Stimulated activated CD4-positive, alpha-beta T cell treated with anti-CD3 and anti-CD28 coated beads, TNF-alpha, amount 100 ng/mL, for 24 hours (primary cell): ENCODE measurements at places on chromosomes 7 and 10.
A peak's percentile ranks its signal among the peaks of the same experiment; 100 is the strongest.

- no peak for DNase-seq
Measured at GRCh38 chr10:26647602-26648244, 49.8 kb upstream of the PDSS1 start.

DNA sequence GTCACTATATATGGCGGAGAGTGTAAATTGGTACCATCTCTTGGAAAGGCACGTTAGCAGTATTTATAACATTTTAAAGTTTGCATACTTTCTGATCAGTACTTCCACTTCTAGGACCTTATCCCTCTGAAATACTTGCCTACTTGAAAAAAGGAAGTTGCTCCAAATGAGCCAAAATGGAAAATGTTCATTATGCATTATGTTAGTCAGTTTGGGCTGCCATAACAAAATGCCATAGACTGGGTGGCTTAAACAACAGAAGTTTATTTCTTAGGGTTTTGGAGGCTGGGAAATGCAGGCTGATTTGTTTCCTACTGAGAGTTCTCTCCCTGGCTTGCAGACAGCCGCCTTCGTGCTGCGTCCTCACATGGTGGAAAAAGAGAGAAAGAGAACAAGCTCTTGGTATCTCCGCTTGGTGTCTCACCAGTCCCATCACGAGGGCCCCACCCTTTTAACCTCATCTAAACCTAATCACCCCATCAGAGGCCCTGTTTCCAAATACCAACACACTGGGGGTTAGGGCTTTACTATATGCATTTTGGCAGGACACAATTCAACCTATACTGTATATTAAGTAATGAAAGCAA, 6.9 kb downstream of the SNX10 start:
- no peak for DNase-seq

DNA sequence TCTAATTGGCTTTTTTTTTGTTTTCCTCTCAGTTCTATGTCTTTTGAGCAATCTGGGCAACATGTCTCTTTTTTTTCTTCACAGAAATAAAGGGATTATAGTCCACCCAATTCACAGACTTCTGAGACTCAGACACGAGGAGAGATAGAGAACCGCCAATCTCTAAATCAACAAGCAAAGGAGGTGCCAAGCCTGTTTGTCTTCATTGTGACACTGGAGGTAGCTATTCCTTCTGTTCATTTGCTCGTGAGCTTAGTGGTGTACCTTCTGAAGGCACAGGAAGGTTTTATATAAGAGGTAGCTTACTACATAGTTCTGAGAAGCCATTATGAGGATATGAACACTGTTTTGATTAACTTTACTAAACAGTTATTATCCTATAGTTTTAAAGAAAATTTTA, 6.1 kb downstream of the EPHB6 start:
- no peak for DNase-seq

DNA sequence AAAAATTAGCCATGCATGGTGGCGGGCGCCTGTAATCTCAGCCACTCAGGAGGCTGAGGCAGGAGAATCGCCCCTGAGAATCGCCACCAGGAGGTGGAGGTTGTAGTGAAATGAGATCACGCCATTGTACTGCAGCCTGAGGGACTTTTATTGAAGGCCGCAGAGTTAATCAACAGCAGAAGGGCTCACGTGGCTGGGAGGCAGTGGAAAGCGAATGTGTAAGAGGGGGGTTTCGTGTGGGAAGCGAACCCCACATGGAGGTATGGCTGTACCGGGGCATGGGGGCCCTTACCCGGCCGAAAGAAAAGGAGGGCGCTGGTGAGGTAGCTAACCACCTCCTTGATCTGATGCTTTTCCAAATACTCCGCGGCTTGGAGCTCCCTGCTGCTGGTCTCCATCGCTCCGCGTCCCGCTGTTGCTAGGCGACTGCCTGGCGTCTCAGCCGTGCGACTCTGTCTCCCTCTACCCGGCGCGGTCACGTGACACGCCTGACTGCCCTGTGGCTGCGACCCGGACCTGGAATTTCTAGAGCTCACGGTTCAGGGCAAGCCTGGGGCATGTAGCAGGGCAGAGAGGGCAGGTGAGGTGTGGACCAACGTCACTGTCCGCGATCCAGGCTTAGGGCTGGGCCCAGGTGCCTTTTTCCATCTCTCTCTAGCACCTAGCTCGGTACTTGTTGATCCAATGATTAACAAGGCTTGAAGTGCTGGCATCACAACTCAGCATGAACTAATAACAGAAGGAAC, at the start of gene EFCAB10:
TSS of gene EFCAB10 (minus strand) at position 428 of the 746 bp plus-strand sequence. CDS start at position 398, 30 bp downstream.
- DNase-seq = peak; percentile 22

DNA sequence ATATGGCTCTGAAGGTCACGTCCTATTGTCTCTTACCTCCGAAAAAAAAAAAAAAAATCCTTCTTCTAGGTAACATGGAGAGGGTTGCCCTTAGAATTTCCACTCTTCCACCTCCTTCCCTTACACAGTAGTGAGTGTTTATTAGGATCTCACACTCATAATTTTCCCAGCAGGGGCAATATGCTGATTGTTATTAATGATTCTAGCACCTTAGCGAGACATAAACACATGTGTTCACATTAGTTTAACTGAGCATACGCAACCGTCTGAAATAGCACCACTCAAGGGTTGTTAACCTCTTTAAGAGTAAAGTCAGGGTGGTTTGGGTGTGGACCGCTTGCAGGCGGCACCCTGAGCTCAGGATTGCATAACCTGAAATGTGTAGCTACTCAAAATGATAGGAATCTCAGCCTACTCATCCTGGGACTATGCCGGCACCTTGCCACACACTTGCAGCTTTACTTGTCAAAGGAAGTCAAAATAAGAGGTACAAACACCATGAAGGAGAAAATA, 52.2 kb downstream of the CPEB3 start:
- no peak for DNase-seq

DNA sequence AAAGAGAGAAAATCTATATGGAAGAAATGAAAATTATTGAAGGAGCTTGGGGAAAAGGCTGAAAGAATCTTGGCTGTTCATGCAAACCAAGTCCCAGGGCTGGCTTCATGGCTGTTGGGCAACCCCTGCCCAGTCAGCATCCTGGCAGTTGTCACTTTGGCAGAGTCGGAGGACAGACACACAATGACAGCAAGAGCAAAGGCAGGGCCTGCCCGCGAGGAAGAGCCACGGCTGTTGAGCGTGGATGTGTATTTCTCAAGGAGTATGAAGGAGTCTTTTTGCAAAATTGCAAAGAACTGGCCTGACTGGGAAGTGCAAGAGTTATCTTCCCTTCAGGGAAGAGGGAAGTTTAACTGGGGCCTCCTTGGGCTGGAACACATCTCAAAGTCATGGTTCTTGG, 11.7 kb downstream of the PTPRE start:
- no peak for DNase-seq

- DNase-seq = no peak
Measured at GRCh38 chr10:44924261-44925040, 13.3 kb downstream of the TMEM72 start.

GRCh38 chr10:132710036-132710686, 75.8 kb downstream of the NKX6-2 start:
- DNase-seq = no peak

GRCh38 chr7:44738051-44738723, 10.5 kb upstream of the ZMIZ2 start:
- DNase-seq = no peak

GRCh38 chr10:4770801-4771553, 55.0 kb upstream of the AKR1E2 start:
- no peak for DNase-seq

DNA sequence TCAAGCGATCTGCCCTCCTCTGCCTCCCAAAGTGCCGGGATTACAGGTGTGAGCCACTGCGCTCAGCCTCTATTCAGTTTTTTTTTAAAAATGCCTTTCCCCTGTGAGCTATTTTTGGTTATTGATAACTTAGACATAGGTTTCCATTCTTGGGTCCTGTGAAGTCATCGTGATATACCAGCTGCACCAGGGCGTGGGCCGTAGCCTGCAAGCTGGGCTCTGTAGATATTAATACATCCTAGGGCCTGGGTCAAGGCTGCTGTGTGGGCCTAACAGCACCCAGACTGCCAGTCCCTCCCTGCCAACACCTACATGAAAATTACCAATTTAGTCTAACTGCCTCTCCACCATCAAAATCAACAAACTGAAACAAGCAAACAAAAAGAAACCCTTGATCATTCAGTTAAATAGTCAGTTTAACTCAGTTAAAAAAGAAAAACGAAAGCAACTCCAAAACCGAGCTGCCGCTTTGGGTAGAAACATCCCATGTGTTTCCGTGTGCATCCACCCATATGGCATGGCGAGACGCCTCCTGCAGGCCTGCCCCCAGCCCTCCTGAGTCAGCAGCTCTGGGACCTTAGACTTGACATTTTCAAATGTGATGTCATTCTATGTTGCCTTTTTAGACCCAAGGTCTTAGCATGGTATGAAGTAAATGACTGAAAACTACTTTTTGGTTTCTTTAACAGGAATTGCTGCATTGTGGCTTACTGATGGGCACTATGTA, 330.2 kb downstream of the GLRX3 start:
- DNase-seq = no peak

DNA sequence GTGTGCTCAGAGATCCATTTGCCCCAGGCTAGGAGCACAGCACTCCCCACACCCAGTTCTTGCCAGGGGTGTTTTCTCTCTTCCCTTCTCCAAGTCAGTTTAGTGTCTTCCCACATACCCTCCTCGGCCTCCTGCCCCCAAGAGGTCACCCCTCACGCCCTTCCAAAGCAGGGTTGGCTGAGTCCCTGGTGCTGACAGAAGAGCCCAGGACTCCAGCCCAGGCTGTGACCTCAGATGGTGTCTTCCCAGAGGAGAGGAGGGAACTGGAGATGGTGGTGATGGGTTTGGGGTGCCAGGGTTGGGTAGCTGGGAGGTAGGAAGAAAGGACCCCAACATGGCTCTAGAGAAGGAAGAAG, 19.8 kb downstream of the ZNF775 start:
- DNase-seq = no peak

DNA sequence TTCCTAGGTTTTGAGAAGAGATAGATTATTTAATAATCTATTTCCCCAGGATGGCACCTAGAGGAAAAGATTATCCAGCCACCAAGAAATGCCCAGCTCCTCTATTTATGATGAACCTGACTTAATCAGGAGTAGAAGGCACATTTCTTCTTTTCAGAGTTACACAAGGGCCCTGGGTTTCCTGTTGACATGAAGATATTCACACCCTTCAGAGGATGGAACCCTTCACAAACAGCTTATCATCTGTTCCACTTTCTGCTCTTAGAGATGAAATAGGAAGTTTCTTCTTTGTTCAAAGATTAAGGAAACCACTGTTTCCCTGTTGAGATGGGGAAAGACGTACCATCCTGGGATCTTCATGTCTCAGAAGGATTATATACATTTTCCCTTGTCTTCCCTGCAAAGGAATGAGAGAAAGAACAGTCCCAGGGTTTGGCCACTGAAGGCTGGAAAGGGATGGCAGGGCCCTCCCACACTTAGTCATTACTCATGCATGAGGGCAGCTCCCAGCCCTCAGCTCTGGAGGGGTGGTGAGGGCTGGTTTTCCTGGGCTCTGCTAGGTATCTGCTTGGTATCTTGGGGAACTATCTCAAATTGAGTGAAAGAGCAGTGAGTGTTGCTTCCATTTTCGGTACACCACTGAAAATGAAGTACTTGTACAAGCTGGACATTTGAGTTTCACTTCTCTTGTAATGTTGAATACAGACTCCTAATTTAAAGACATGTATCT, 64.0 kb downstream of the MTPAP start:
- no peak for DNase-seq

DNA sequence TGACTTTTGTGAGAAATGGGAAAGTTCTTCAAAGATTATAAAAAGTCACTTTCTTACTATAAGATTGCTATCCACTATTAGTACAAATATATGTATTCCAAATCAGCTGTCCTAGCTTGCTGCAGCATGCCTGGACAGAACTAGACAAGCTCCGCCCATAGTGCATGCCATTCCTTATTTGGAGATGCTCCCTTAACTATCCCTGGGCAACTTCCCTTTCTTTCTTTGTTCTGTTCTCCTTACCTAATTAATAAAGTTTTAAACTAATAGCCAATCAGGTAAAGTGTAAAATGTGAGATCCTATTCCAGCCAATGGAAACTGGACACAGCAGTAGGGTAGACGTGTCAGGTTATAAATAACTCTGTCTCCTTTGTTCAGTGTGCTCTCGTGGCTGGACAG, 281.9 kb downstream of the CAMK1D start:
- no peak for DNase-seq

DNA sequence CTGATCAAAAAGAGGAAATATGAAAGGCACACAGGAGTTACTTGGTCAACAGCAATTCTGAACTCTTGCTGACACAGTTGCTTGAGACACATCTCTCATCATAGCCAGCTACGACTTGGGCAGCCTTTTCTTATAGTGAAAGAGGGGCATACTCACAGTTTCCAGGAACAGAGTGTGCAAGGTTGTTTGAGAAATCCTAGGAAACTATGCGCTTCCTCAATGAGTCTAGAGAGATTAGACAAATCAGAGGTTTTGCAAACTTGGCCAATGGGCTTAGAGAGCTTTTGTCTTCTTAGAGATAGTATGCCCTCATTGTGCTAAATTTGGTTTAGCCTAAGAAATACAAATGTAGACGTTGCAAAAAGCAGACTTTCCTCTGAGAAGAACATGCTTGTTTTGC, 370.4 kb downstream of the HGF start:
- no peak for DNase-seq

- DNase-seq = no peak
Measured at GRCh38 chr7:68185631-68186456, 1189.2 kb downstream of the TYW1 start.

DNA sequence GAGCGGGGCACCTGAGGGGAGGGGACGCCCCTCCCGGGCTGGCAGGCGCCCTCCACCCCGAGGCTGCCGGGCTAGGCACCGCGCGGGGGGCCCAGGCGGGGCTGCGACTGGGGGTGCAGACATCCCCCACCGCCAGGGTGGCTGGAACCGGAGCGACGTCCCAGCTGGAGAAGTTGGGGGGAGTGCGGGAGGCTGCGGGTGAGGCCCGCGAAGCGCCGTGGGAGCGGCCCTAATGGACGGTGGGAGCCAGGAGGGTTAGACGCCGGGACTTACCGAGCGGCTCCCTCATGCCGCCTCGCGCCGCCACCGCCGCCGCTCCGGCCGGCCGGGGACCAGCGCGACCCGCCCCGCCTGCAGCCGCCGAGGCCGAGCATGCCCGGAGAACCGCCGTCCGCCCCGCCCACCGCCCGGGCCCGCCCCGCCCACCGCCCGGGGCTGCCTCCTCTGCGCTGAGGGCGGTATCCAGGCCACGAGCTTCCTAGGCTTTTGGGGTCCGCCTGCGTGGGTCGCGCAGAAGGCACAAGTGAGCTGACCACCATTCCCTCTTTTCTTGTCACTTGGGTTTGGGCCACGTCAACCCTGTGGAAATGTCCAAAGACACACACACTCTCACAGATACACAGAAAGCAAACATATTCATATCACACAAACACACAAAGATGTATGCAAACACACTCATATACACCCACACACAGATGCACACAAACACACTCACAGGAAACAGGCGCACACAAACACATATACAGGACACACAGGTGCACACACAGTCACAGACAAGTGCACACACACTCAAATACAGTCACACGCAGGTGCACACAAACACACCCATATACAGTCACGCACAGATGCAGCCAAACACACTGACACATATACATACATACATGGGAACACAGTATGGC, at the start of gene JCAD:
TSS of gene JCAD (minus strand) at position 378 of the 899 bp plus-strand sequence. CDS start 11,774 bp downstream, outside the sequence.
- DNase-seq = no peak

- no peak for DNase-seq
Measured at GRCh38 chr10:60434418-60435046, 44.9 kb upstream of the ANK3 start.
